Inflammatory macrophage (primary cell): ENCODE measurements at places on chromosomes 16 and 17.

GRCh38 chr16:3071655-3072054 lies 6.2 kb downstream of the IL32 start:
- no peak for DNase-seq

- no peak for DNase-seq
Observed at GRCh38 chr16:16139806-16140205, 83.5 kb downstream of the ABCC6 start.

GRCh38 chr17:67491009-67491680 lies 114.1 kb downstream of the PITPNC1 start:
- DNase-seq, result peak; percentile 90

- DNase-seq, result peak; percentile 31
Observed at GRCh38 chr17:78746263-78746948, 35.7 kb downstream of the CYTH1 start.

DNA sequence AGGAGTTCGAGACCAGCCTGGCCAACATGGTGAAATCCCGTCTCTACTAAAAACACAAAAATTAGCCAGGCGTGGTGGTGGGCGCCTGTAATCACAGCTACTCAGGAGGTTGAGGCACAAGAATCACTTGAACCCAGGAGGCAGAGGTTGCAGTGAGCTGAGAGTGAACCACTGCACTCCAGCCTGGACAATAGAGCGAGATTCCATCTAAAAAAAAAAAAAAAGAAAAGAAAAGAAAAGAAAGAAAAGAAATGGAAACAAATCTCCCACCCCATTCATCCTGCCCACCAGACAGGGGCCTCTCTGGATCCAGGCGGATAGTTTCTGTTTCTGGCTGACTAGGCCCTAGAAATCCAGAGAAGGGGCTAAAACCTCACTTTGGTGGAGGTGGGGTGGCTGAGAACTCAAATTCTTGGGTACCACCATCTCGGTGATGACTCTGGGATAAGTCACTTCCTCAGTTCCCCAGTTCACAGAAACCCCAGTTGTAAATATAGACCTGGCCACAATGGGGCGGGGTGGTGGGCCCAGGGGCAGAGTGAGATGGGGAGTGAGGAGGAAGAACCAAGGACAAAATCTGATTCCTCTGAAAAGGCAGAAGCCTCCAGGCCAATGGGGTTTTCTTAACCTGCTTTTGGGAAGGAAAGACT lies 22.2 kb downstream of the SOCS1 start:
- DNase-seq, result no peak

GRCh38 chr17:51032850-51033249 lies 87.8 kb downstream of the SPAG9 start:
- DNase-seq, result no peak
